ENCODE measurements at places on chromosomes 4 and X.

GRCh38 chrX:3699821-3700381 lies 13.5 kb downstream of the PRKX start:
- no peak for DNase-seq

- DNase-seq = no peak
These were observed 51.1 kb downstream of the LEF1 start for GRCh38 chr4:108117418-108118182.

- DNase-seq = no peak
These were observed 18.6 kb upstream of the TEX13B start for GRCh38 chrX:108000751-108001150.

DNA sequence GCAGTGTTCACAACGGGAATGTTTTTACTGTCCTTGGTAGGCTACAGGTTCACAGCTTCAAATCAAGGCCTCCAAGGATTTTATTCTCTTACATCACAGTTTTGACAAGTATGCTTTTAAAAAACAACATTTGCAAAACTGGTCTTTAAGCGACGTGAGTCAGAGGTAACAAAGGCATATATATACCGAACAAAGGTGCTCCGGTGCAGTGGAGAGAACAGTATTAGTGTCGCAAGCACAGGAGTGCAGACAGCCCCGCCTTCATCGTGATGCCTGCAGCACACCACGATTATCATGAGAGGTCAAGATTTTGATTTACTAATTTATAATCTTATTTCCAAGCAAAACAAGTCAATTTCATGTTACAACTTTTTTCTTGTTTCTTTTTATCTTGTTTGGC lies 90.8 kb downstream of the GATB start:
- DNase-seq = no peak

DNA sequence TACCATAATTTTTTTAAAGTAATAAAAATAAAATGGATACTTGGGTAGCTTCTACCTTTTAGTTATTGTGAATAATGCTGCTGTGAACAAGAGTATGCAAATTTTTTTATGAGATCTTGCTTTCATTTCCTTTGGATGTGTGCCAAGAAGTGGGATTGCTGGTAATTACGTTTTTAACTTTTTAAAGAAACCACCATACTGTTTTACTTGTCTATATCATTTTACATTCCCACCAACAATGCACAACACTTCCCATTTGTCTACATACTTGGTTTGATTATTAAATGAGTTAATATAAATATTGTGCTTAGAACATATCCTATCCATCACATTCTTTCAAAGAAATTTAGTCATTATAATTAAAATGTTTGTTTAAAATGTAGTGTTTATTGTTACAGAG lies 3.9 kb upstream of the SULT1B1 start:
- DNase-seq = no peak

GRCh38 chrX:54496517-54496852 lies 451 bp upstream of the FGD1 start:
- DNase-seq = no peak

DNA sequence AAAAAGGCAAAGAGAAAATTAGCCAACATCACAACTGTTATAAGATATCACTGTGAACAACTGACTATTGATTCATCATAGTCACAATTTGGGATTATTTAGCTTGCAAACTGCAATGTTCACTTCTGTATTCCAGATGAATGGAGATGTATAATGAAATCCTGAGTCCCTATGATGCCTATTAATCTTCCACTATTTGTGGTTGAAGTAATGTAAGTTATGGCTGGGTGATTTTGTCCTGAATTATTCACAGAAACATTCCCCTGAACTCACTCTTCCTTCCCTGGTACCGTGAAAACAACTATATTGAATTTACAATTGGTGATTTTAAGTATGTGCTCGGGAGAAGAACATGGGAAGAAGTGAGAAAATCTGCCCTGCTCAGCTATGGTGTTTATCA lies 50.8 kb upstream of the NPFFR2 start:
- DNase-seq = no peak

DNA sequence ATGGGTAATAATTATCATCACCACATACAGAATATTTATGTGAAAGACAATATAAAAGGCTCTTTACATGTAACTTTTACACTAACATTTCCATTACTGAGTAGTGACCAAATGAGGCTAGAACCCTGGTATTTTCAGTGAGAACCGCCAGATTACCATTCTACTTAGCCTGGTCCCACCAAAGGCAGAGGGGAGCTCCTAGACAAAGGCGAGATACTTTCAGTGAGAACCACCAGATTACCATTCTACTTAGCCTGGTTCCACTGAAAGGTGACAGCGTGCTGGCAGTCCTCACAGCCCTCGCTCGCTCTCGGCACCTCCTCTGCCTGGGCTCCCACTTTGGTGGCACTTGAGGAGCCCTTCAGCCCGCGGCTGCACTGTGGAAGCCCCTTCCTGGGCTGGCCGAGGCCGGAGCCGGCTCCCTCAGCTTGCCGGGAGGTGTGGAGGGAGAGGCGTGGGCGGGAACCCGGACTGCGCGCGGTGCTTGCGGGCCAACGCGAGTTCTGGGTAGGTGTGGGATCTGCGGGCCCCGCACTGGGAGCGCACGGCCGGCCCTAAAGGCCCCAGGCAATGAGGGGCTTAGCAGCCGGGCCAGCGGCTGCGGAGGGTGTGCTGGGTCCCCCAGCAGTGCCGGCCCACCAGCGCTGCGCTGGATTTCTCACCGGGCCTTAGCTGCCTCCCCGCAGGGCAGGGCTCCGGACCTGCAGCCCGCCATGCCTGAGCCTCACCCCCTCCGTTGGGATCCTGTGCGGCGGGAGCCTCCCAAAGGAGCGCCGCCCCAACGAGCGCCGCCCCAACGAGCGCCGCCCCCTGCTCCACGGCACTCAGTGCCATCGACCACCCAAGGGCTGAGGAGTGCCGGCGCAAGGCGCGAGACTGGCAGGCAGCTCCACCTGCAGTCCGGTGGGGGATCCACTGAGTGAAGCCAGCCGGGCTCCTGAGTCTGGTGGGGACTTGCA lies 1276.1 kb downstream of the PCDH7 start:
- no peak for DNase-seq

DNA sequence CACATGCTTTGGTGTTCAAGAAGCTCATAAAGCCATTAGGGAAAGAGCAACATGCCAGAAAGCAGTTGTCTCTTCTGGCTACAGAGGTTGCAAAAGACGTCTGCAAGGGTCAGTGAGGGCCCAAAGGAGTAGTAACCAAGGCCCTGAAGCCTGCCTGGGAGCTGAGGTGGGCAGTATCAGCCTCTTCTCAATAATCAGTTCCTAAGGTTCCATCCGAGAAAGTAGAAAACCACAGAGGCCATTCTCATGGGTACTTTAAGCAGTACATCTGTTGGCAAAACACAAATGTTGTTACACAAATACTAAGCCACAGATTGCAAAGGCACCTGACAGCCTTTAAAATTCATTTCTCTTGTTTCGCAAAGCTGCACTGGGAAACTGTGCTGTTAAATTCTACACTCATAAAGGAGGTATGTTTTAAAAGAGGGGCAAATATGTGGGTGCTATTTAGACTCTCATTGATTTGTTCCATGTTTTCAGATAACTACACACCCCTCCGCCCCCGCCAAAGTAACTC lies 37.7 kb downstream of the MECP2 start:
- DNase-seq = no peak

- no peak for DNase-seq
These were observed 7.0 kb downstream of the RS1 start for GRCh38 chrX:18664947-18665346.

- DNase-seq = peak; percentile 69
These were observed 41.9 kb downstream of the TNIP2 start for GRCh38 chr4:2714061-2714770.

DNA sequence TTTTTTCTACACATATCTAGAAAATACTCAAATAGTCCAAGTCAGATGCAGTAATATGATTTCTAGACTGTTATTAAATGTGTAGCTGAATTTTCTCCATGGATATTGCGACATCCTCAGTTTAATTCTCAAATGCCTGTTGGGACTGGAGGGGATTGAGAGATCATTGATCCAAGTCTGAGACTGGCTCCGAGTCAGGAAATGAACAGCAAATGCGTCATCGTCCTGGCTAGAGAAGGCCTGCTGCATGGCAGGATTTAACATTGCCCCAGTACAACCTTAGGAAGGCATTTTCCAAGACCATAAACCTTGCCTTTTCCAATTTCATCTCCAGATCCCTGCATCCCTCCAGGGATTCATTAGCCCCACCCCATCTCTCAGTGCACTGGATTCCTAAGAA lies 56.6 kb upstream of the SLC6A14 start:
- no peak for DNase-seq

- DNase-seq = no peak
These were observed 28.7 kb downstream of the MID1 start for GRCh38 chrX:10591363-10592335.

- peak; percentile 34 for DNase-seq
These were observed 115.4 kb downstream of the PTTG2 start for GRCh38 chr4:38075370-38076152.

GRCh38 chrX:68824152-68824433 lies 4.7 kb upstream of the EFNB1 start:
- DNase-seq = no peak

DNA sequence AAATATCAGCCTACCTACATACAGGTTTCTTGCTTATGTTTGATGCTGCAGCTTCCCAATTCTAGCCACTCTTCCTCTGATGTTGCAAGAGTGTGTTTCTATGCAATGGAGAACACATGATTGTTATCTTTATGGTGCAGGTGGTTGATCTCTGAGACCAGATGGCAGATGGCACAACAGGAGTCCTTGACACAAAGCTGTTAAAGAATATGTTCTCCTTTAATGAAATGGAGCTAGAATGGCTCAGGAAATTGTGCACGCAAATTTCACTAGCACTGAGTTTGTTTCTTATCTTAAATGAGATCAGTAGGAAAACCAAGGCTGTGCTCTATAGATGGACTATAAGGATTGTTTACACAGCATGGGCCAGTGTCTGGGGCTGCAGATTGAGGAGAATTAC lies 29.9 kb upstream of the TTC29 start:
- DNase-seq = no peak

- DNase-seq = no peak
These were observed 50.8 kb upstream of the KLHL13 start for GRCh38 chrX:118167361-118167760.

GRCh38 chr4:1880332-1880731 lies 9.1 kb downstream of the NSD2 start:
- DNase-seq = no peak

GRCh38 chr4:158161551-158162354 lies 11.1 kb downstream of the GASK1B start:
- peak; percentile 3 for DNase-seq

DNA sequence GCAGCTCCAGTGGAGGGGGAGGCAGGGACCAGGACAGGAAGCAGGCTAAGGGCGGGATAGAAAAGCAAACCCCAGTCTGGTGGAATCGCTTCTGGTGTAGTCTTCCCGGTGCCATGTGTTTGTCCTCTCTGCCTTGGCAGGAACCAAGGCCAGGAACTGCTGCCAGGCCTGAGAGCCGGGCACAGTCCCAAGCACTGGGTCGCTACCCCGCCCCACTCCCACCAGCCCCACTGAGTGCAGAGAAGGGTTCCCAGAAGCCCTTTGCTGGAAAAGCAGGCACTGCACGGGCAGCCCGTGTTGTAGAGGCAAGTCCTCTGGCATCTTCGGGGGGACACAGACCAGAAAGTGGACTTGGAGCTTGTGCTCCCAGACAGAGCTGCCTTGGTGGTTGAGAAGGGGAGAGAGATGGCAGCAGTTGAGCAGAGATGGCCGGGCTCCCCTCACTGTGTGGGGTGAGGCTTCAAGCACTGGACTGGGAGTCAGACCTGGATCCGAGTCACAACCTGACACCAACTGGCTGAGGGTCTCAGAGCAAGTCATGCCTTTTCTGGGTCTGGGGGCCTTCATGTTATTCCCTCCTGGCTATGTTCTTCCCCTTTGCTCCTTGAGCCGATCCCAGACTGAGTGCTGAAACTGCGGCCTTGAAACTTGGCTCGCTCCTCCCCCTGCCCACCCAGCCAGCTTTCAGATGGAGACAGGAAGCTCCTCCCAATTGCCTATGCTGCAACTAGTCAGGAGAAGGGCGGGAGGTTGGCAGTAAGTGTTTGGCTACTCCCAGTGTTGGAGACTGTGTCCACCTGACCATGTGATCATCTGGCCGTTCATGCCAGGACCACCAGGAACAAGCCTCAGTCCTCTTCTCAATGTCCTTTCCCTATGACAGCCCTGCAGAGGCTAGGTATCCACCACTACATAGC lies 59.7 kb upstream of the MTM1 start:
- no peak for DNase-seq

DNA sequence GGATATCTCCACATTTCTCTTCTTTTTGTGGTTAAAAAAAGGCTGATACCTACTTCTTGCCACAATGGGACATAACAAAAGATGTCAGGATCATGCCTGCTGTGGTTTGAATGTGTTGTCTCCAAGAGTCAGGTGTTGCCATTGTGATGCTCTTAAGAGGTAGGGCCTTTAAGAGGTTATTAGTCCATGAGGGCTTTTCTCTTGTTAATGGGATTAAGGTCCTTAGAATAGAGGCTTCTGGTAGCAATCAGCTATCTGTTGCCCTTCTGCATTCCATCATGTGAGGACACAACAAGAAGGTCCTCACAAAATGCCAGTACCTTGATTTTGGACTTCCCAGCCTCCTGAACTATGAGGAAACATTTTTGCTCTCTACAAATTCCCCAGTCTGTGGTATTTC lies 191.4 kb downstream of the GBA3 start:
- DNase-seq = no peak

GRCh38 chr4:87677731-87678130 lies 27.7 kb downstream of the DMP1 start:
- DNase-seq = no peak

DNA sequence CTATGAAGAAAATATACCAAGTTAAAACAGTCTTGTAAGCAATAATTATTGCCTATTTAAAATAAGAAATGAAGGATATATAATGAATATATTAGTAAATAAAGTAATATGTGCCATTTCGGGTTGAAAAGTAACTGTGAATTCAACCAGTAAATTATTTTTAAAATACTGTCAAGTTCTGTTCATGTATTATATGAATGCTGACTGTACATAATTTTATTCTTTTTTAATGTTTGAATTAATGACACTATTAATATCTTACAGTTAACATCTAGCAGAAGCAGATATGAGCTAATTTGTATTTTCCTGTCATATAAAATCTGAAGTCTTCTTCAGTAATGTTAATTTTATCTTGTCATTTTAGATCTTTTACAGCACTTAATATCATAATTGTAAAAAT lies 632.9 kb downstream of the CCSER1 start:
- no peak for DNase-seq

GRCh38 chr4:162229670-162230069 lies 65.9 kb upstream of the FSTL5 start:
- DNase-seq = no peak
